ENCODE measurements at places on chromosomes 7 and 10. TPM values are rescaled to one million over a fixed set of nuclear protein-coding genes. Genes with fewer than 3 reads are reported as not detected.
A peak's percentile ranks its signal among the peaks of the same experiment; 100 is the strongest.

- DNase-seq = no peak
These were observed 24.3 kb downstream of the RHEB start for GRCh38 chr7:151495360-151495759.

- DNase-seq = no peak
These were observed 591.8 kb downstream of the SUGCT start for GRCh38 chr7:40726559-40726958.

DNA sequence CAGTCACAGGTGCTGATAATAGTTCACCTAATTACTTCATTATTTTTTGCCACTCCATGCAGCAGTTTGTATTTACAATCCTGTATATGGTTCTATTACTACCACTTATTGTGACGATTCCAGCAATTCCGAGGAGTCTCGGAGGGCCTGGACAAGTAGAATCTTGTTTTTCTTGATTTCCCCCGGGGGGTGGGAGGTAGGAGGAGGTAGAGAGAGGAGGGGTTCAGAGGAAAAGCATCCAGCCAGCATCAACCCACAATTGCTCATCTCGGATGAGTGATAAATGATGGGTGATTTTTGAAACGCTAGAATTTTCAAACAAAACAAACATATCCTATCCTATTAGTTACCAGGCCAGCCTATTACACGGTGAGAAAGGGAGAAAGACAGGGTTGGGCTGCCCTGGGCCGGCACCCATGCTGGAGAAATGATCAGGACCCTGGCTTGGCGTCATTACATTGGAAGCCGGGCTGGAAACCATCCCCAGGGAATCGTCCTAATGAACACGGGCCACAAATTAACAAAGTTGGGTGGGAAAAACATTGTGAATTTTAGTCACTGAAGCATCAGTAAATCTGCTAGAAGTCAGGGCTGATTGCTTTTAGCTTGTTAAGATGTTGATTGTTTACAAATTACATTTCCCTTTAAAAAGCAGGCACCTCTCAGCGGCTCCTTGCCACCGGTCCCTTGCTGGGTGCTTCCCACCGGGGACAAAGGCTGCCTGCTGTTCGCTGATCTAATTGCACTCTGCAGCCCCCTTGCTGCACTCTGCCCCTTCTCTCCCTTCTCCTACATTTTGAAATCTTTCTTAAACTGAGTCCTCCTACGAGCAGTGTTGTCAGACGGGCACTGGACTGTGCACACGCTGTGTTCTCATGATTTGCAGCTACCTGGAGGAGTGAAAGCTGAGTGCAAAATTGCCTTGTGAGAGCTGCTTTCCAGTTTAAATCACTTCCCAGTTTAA is 95.5 kb downstream of the FAM204A start:
- no peak for DNase-seq

DNA sequence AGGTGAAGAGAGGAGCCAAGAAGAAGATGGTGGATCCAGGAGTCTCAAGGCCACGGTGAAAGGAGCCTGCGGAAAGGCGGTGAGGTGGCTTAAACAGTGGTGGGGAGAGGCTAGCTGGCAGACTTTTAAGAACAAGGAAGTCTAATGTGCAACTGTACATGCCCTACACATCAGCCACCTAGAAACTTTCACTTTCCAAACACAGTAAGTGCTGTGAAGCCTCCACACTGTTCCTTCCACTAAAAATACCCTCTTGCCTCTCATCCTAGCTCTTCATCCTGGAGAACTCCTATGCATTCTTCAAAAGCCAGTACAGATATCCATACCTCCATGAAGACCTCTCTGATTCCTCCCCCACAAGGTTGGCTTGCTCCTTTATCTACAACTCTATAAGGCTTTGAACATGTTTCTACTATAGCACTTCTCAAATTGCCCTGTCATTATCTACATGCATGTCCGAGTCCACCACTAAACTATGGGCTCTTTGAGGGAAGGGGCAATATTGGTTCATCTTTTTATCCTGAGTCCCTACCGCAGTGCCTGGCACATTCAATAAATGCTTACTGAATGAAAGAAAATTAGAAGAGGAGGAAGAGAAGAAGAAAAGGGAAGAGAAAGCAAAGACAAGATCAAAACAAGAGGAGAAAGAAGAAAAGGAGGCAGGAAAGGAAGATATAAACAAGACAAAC is 54.2 kb downstream of the DNAJC12 start:
- DNase-seq = no peak

DNA sequence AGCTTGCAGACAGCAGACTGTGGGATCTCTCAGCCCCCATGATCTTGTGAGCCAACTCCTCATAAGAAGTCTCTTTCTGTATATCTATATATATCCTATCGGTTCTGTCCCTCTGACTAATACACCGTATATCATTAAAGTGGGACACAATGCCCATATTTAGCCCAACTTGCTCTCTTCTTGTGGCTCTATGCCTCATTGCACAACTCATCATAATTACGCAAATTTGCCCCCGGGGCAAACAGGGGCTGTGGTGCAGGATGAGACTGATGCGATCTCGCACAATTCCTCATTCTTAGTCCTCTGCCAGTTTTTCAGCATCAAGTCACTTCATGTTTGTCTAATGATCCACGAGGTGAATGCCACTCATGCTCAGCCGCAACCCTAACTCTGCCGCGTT is 183.2 kb downstream of the PRPF18 start:
- DNase-seq = peak; percentile 87

GRCh38 chr7:14576578-14576977 is 326.0 kb downstream of the DGKB start:
- DNase-seq = no peak

GRCh38 chr10:124356701-124357560 is 61.8 kb downstream of the OAT start:
- DNase-seq = peak; percentile 45

Gene TAS2R5
- total RNA-seq = not detected

GRCh38 chr10:45374350-45375052 is 485 bp downstream of the ALOX5 start:
- peak; percentile 25 for DNase-seq

- peak; percentile 51 for DNase-seq
These were observed 905 bp downstream of the C1GALT1 start for GRCh38 chr7:7183061-7183837.

Gene SEMA4G
- 0.12 TPM for total RNA-seq

- DNase-seq = no peak
These were observed 14.6 kb downstream of the FAM149B1 start for GRCh38 chr10:73182568-73182967.

Gene EIF5AL1
- total RNA-seq = 0.59 TPM

DNA sequence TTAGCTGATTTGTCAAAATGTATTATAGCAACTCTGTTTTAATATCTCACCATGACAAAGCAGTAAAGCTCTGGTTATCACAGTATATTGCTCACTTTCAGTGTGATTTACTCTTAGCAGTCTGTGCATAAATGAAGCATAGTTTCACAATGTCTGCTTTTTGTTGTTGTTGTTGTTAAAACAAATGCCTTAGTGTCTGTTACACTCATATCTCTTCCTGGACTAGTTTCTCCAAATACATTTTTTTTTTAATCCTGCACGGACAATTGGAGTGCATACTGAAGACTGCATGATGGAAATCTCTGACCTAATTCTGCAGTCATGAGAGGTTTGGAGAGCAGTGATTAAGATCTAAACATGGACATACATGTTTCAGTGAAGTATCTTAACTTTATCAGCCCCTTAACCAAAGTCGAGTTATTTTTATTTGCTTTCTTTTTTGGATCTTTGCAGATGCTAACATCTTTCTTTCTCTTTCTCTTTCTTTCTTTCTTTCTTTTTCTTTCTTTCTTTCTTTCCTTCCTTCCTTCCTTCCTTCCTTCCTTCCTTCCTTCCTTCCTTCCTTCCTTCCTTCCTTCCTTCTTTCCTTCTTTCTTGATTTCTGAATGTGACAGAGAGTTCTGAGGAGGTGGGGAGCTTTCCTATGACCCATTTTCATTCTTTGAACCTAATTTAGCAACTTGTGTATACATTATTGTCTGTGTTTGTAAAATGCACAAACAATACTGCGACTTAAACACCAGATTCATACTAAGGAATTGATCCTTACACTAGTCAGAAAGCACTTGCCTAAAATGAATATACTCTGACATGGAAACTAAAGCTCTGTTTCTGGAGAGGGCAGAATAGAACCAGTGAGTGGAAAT is 161.5 kb upstream of the AGR3 start:
- DNase-seq = peak; percentile 45

GRCh38 chr7:132866551-132866950 is 215.3 kb downstream of the CHCHD3 start:
- DNase-seq = no peak

Gene CALD1
- 296 TPM for total RNA-seq

GRCh38 chr7:76257973-76258372 is 44.5 kb upstream of the HSPB1 start:
- DNase-seq = no peak

Gene NAT16
- total RNA-seq = not detected

- DNase-seq = peak; percentile 60
These were observed 44.0 kb downstream of the CALD1 start for GRCh38 chr7:134823400-134823799.

GRCh38 chr10:50592961-50593418 is 30.8 kb downstream of the SGMS1 start:
- no peak for DNase-seq

Gene ELFN1
- total RNA-seq = not detected

- no peak for DNase-seq
These were observed 584.7 kb upstream of the SORCS1 start for GRCh38 chr10:107749235-107749634.

DNA sequence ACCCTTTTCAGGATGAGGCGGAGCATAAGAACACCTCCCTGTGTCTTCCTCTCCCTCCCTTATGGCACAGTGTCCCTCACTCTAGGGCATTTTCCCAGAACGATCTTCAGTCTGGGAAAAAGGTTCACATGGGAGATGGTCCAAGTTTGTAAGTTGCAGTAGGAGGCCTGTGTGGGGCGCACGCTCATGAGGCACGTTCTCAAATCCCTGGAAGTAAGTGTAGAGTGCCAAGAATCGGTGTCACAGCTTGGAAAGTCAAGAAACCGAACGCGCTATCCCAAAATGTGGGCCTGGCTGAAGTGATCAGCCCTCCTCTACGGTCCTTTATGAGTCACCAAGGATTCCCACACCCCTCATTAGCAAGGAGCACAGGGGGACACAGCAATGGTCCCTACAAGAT is 23.9 kb upstream of the SMARCD3 start:
- DNase-seq = no peak

GRCh38 chr7:101594790-101595189 is 34.3 kb downstream of the MYL10 start:
- DNase-seq = no peak

GRCh38 chr10:112584276-112584675 is 137.3 kb downstream of the VTI1A start:
- DNase-seq = peak; percentile 50

- no peak for DNase-seq
These were observed 54.4 kb downstream of the GOLGA7B start for GRCh38 chr10:97904018-97904381.

Gene ADRB1
- 0.52 TPM for total RNA-seq

DNA sequence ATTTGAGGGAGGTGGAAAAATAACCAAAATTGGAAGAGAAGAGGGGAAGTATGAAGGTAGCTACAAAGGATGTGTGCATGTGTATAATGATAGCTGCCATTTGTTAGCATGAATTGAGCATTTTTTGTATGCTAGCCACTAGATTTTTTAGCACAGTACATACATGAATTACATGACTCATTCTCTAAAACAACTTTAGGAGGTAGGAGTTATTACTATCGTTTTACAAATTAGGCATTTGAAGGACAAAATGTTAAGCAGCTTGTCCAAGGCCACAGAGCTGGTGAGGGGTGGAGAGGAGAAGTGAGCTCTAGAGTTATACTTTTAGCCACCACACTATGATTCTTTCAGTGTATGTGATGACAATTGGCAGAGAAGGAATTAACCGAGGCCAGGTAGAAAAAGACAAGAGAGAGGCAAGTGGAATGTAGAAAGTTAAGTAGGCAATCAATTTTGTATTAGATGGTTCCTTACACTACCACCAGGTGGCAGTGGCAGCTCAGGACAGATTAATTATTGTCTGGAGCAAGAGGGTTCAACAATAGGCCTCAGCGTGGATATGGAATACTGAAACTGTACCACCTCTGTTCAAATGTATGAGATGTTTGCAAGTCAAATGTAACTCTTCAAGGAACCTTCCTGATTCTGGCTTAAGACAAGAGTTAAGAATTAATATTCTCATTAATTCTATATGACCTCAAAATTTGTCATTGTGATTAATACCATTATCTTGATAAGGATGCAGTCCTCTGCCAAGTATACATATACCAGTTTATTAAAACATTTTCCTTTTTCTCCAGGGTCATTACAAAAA is 128.0 kb downstream of the MBL2 start:
- peak; percentile 60 for DNase-seq

DNA sequence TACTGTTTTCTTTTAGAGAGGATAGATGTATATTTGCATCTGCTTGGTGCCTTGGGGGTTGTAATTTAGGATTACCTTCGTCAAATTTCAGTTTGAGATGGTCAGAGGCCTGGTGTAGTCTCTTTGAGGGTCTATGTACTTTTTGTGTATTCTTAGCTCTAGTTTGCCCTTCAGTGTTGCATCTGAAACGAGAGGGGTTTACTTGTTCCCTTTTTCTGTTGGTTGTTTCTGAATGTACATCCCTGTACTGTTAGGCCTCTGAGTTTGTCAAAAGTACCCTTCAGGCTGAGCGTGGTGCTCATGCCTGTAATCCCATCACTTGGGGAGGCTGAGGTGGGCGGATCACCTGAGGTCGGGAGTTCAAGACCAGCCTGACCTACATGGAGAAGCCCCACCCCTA is 60.0 kb downstream of the MLLT10 start:
- no peak for DNase-seq

DNA sequence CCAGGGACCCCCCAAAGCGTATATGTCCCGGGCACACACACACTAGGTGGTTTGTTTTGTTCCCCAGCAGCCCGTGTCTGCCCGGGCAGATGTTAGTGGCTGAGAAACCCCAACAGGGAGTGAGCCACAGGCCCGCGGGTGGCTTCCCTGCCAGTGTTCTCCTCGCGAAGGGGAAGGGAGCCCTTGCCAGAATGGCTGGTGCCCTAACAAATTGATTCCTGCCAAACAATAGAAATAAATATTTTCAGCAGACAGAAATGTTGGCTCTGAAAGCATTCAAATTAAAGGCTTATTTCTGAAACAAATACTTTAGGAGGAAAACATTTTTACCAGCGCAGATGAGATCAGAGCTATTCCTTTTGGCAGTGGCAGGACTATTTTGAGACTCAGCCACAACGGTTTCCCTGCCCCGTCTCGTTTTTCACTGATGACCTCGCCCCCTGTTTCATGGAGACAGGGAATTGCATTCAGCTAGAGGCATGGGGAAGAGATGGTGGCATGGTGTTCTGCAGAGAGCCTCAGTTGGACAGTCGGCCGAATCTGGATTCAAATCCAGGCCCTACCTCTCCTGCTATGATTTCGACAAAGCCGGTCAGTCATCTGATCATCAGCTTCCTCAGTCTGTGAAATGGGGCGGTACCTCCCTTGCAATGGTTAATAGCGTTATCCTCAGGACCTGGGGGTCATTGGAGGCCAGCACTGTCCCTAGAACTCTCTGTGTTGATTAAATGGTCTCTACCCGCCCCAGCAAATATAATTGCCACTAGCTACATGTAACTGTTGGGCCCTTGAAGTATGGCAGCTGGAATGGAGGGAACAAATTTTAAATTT is 84.5 kb downstream of the CUX1 start:
- DNase-seq = peak; percentile 21
